Stimulated activated CD4-positive, alpha-beta T cell treated with anti-CD3 and anti-CD28 coated beads, Interleukin-15, amount 100 ng/mL, for 48 hours (primary cell): ENCODE measurements at places on chromosomes 7 and 10.

DNA sequence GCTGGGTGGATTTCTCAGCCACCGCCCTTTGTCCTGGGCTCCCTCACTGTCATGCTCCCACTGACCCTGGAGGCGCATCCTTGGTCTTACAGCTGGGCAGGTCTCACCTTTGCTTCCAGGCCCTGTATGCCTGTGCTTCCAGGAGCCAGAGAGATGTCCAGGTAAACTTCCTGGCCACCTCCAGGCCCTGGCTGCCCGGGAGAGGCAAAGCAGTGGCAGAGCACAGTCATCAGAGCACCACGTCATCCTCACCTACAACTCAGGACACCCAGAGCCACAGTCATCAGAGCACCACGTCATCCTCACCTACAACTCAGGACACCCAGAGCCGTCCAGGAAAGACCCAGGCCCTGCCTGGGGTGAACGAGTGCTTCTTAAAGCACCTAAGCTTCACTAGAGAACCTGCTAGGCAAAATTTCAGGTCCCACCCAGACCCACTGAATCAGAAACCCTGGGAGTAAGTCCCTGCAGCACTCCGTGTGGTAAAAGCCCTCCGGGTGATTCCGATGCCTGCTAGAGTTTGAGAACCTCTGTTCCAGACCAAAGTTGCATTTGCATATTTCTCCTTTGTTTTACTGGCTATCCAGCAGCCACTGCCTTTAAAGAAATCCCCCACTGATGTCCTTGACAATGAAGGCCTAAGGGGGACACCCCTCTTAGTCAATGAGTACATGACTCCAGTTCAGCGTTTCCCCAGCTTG, 62.3 kb downstream of the DLG5 start:
- DNase-seq, result no peak

- no peak for DNase-seq
These were observed 1149.2 kb upstream of the AUTS2 start for GRCh38 chr7:68449099-68449498.

- DNase-seq, result no peak
These were observed 609.8 kb upstream of the FOXK1 start for GRCh38 chr7:4072161-4072925.

DNA sequence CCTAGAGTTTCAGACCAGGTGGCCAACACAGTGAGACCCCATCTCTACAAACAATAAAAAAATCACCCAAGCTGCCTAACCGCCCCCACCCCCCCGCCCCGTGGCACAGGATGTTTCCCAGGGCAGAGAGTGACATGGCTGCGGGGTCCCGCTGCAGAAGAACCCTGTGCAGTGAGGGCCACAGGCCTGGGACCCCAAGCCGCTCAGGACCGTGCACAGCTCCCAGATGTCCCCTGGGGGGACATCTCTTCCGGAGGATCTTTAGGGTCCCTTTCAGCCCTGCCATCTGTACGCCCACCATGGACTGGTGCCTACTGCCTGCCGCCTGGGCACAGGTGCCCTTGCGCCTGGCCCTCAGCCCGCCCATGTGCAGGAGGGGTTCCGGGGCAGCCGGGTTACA, 373.6 kb downstream of the DNAJB6 start:
- no peak for DNase-seq

GRCh38 chr7:35258868-35259522, 5.1 kb upstream of the TBX20 start:
- no peak for DNase-seq

GRCh38 chr7:132915647-132916046, 166.2 kb downstream of the CHCHD3 start:
- no peak for DNase-seq
